GM23248 (cell line): ENCODE measurements at places on chromosomes 6 and 20.
A peak's percentile ranks its signal among the peaks of the same experiment; 100 is the strongest.

GRCh38 chr6:151022492-151022891 lies 157.0 kb downstream of the MTHFD1L start:
- no peak for DNase-seq

- DNase-seq, result no peak
Observed at GRCh38 chr6:138107752-138108592, 753 bp upstream of the PERP start.

DNA sequence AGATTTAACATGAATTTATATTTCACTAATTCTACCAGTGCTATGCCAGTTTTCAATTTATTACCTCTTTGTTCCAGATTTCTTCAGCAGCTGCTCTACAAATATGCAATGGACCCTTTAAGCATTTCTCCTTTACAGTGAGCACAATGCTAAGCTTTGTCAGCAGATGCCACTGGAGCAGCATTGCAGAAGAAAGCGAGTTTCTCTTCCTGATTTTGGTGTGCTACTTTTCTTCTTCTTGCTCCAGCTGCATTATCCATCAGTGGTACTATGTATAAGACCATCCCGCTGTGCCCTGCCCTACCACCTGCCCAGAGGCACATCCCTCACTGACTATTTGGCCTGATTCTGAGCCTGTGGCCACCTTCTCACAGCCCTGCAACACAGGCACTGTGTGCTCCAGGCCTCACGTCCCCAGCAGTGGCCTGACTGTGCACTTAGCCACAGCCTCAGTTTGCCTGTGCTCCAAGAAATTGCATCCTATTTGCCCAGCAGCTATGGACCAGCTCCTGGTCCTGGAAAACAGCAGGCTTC lies 84.1 kb downstream of the TNFAIP3 start:
- no peak for DNase-seq

GRCh38 chr20:50624351-50625016 lies 66.9 kb downstream of the RIPOR3 start:
- no peak for DNase-seq

- no peak for DNase-seq
Observed at GRCh38 chr6:121491576-121491975, 56.1 kb downstream of the GJA1 start.

DNA sequence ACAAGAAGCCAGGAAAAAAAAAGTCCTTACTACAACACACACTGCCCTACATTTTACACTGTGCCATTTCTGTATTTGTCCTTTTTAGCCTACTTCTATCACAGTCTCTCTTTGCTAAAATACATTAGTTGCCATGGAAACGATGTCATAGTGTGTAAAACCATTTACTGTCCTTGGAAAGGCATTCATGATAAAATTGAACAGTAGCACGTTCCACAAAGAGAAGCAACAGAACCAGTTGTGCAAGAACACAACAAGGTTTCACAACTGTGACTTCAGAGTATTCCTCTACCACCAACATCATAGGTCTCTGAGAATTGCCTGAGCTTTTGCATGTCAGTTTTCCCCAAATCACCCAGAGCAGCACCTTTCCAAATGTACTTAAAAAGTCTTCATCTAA lies 20.5 kb downstream of the FYN start:
- DNase-seq, result peak; percentile 74

DNA sequence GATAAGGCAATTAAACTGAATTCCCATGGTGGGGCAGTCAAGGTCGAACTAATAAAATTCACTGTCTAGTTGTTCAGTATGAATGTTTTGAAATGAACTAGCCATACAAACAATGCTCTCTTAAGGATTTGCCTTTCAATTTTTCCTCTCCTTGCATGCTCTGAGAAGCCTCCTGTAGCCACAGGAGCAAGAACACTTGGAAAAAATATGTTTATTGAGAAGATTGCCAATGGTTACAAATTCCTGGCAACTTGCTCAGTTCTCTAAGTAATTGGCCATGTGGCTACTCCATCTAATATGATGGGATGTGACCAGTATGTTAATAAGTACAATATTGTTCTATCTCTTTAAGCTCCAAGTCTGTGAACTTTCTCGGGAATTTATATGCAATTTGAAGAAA lies 49.4 kb downstream of the FUT9 start:
- DNase-seq, result no peak
